ENCODE measurements at places on chromosomes 5 and 9.

GRCh38 chr9:115494393-115494792, 376.4 kb upstream of the TNC start:
- no peak for DNase-seq

DNA sequence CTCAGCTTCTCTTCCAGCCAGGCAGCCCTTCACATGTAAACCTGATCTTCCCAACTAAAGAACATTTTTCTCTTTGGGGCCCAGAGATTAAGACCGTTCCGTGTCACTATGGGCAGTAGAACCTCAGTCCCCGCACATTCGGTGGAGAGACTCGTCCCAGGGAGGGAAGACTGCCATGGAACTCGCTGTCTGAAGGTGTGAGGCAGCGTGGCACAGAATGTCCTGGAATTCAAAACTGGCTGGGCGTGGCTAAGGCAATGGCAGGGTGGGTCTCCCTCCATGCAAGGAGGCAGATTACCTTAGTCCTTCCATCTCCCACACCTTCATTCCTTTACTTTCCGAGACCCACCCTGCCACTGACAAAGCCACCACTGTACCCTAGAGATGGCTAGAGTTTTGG, 57.4 kb upstream of the ZNF354A start:
- no peak for DNase-seq

GRCh38 chr5:112161392-112161748, 257.7 kb downstream of the EPB41L4A start:
- DNase-seq, result no peak

DNA sequence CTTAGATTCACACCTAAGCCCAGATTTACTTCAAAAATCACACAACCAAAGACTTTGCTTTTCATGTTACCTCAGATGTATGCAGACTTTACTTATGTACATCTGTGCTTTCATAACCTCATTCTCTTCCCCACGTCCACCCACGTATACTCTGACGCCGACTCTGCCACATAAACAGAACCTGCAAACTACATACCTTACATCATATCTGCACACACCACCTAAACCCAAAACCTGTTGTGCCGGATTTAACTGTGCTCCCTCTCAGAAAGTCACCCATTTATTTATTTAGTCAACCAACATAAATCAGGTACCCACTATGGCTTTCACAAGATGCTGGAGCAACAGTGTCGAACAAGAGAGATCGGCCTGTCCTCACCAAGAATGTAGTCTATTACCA, 1.0 kb upstream of the DPYSL3 start:
- DNase-seq, result no peak

DNA sequence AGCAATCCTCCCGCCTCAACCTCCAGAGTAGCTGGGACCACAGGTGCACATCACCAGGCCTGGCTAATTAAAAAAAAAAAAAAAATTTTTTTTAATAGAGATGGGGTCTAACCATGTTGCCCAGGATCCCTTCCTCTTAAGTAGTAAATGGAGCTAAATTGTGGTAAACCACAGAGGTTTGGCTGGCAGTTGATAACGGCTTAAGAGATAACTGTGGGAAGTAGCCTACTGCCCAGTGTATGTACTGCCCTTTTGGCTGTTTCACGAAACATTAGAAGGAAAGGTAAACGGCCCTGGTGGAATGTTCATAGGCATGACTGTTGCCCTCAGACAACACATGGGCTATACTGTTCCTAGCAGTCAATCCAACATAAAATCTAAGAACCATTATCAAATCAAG, 44.4 kb downstream of the HMGCR start:
- DNase-seq, result no peak

DNA sequence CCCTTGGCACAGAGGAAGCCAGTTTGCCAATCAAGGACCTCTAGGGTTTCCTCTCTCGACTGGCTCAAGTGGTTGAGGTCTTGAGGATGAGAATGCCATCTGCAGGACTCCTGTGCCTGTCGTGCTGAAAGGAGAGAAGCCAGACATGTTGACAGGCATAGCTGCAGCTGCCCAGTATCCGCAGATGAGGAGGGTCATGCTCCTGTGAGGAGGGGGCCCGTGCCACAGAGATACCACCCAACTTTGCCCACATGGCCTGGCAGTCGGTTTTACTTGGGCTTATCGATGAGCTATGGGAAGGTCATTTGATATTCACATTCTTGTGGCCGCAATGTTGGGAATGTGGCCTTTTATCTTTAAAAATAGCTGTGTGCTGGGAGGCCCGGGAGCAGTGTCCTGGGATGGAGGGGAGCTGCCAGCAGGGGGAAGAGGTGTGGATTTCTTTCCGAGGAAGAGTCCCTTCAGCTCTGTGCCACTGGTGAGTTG, 17.4 kb downstream of the FRMPD1 start:
- DNase-seq, result no peak

GRCh38 chr5:39226100-39226451, 6.7 kb upstream of the FYB1 start:
- no peak for DNase-seq

DNA sequence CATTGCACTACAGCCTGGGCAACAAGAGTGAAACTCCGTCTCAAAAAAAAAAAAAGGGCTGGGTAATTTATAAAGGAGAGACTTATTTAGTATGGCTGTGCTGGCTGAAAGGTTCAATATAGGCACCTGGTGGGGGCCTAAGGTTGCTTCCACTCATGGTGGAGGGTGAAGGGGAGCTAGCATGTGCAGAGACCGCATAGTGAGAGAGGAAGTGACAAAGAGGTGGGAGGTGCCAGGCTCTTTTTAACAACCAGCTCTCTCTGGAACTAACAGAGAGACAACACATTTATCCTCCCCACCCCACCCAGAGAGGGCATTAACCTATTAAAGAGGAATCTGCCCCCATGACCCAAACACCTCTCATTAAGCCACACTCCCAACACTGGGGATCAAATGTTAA, 28.9 kb upstream of the SERINC5 start:
- no peak for DNase-seq

DNA sequence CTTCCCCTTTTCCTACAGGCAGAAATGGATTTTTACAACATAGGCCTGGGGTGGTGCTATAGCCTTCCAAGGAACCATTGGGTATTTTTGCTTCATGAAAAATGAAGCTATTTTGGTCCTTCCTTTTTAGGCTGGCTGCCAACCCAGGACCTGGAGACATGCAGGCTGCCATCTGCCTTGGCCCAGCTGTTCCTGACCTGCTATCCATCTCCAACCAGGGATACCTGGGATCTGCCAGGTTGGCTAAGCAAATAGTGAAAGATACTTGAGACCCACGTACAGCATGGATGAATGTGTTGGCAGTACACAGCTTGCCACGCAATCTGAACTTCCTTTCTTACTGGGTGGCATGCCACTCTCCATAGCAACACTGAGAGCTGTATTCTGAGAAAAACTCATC, 31.1 kb downstream of the MRPS27 start:
- no peak for DNase-seq

DNA sequence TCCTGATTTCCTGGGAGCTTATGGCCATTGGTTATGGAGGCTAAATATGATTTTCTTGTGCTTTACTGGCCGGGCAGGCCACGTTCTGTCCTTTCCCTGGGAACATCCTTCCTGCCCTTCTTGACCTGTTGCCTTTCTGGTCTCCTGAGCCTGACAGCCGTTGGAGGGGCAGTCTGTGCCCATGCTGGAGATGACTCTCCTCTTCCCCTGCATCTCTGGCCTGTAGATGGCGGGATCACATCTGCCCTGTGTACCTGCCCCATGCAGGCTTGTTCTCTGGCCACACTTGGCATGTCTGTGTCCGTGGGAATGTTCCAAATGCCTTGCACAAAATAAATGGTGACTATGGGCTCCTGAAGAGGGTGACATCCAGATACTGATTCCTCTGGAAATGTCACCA, 253.1 kb upstream of the IRX4 start:
- DNase-seq, result no peak

DNA sequence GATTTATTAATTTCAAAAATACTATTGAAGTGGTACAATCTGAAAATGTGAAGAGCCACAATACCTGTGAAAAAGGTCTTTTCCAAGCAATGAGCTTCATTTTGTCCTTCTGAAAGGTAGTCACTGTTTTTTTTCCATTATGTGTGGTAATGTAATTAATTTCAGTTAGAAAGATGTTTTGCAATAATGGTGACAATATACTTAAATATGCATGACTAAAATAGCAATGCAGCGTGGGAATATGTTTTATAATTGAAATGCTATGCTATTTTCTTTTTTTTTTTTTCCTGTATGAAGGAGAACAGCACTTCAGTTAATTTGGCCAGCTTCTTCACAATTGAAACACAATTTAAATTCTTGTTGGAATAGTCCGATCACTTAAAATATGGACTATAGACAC, 41.9 kb downstream of the NPR3 start:
- DNase-seq, result no peak

GRCh38 chr5:81422671-81423070, 28.7 kb upstream of the ACOT12 start:
- no peak for DNase-seq

- DNase-seq, result peak; percentile 65
These were observed 43.9 kb upstream of the PRRC2B start for GRCh38 chr9:131349881-131350563.

DNA sequence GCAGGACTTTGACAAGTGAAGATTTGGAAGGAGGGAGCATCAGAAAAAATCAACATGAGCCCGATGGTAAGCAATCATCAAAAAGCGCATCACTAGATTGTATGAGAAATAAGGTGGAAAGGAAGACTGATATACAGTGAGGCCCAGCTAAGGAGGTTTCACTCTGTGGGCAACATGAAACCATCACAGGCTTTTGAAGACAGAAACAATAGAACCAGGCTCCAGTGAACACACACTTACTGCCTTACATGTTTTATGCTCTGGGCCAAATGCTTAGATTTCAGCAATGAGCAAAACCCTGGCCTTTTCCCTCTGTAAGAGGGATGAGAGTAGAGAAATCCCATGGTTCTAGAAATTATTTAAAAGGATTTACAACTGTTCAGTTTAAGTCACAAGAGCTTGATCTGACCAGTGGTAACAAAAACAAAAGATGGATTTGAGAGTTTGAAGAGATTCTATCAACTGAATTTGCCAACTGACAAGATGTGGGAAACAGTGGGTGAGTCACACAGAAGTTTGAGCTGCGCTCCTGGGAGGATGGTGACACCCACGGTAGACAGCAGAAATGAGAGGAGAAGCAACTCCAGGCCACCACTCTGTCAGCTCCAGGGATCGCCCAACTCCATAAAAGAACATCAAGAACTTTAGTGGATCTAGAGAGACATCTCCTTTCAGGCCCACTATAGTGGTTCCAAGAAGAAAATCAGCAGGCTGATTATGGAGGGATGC, 261.8 kb downstream of the MCTP1 start:
- no peak for DNase-seq

- no peak for DNase-seq
These were observed 330.5 kb upstream of the EFNA5 start for GRCh38 chr5:108001222-108001621.

DNA sequence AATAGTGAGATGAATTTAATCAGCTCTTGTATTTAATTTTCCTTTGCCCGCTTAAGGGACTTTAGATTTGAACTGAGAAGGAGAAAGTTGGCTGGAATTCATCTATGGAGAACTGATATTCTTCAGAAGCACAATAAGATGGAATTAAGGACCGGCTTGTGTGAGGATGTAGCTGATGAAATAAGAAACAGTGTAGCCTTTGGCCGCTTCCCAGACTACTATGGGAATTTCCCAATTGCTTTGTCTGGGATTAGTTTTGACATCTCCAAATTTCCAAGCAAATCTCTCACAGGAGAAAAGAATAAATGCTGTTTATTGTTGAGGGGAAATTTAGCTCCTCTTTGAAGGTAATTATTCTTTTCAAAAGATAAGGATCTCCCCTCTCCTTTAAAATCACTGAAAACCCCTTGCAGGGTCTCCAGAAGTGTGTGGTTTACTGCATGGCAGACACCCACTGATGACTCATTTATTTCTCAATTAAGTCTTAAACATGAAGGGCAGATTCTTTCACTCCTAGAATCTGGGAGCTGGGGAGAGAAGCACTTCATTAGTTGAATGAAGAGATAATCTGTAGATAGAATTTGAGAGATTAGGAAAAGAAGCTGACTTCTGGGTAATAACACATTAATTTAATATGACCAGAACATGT, 606.5 kb upstream of the ADAMTS16 start:
- DNase-seq, result no peak

GRCh38 chr9:134174073-134174449, 9.7 kb upstream of the RNU6ATAC start:
- no peak for DNase-seq

- DNase-seq, result no peak
These were observed 446.1 kb downstream of the ANXA1 start for GRCh38 chr9:73597771-73598170.

- DNase-seq, result no peak
These were observed 463.2 kb upstream of the PIK3R1 start for GRCh38 chr5:67752357-67752708.

DNA sequence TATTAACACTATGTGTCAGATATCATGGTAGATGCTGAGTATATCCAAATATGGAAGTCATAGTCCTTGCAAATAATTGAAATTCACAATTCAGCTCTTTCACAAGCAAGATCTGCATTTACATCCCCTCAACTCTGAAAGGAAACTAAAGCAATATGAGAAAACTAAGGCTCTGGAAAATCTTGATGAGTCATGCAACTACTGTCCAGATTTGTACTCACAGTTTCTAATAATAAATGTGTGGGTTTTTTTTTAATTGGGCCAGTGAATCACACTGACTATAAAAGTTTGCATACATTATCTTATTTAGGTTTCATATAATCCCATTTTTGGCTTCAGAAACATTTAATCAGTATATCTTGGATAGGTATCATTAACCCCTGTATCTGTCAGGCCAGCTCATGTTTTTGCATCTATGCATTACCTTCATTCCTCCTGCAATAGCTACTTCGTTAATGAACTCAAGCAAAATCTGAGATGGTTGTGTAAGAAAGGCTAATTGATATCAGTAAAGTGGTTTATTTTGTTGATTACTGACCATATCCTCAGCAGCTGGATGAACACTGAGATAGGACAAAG, 58.7 kb upstream of the PRR16 start:
- DNase-seq, result no peak

- DNase-seq, result no peak
These were observed 84.6 kb upstream of the SNX2 start for GRCh38 chr5:122690266-122690665.

GRCh38 chr5:127809533-127809932, 106.3 kb downstream of the CCDC192 start:
- DNase-seq, result no peak

DNA sequence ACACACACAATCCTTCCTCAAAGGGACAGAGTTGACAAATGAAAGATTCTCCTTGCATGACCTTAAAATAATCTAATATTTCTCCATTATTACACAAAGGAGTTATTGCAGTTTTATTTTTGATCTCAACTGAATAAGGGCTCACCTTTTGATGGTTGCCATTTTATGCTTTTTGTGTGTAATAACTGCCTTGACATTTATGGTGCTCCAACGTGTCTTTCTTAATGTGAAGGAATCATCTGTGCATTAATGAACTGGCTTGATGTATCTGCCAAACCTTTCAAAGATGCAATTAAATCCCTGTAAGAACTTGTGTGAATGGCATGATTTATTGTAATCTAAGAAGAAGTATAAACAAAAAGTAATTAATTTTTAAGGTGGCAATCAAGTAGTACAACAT, 1519.8 kb upstream of the CDH9 start:
- no peak for DNase-seq

GRCh38 chr5:170278611-170279458, 18.7 kb downstream of the LCP2 start:
- DNase-seq, result peak; percentile 71

All from stimulated activated CD4-positive, alpha-beta T cell treated with anti-CD3 and anti-CD28 coated beads, Interleukin-15, amount 100 ng/mL, for 1 hour (primary cell).